ENCODE measurements at places on chromosomes 3 and 15.
A peak's percentile ranks its signal among the peaks of the same experiment; 100 is the strongest.

DNA sequence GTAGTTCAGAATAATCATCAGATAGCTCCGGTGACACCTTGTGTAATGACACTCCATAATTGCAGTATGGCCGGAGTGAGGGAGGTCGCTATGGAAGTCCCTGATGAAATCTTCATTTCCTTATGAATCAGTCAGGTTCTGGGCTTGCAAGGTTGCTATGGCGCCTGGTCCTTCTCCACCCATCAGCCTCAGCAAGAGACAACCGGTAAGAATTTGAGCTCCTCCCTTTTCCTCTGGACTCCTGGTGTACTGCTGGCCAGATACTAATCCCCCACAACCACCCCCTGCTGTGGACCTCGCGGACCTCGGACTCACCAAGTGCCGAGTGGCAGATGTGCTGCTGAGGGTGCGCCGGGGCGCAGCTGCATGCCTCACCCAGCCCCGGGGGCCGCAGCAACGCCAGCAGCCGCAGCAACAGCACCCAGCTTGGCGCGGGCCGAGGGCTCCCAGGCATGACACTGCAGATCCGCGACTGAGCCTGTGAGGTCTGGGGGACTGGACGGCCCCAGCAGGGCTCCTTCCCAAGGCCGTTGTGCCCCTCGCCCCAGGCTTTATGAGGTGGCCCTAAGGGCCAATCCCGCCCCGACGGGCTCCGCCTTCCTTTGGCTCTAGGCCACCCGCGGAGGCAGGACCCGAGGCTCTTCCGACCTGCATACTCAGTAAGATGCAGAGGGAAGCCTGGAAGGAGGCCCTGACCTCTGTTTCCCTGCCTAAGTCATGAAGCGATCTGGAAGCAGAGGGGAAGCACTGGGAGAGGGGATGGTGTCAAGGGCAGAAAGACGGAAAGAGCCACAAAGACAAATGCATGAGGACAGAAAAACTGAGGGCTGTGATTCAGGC, at the start of gene TIMP4:
Gene TIMP4, minus strand, starts transcription at position 526 of the 840 bp plus-strand sequence. Its CDS starts 72 bp downstream, at position 454.
- DNase-seq: no peak

DNA sequence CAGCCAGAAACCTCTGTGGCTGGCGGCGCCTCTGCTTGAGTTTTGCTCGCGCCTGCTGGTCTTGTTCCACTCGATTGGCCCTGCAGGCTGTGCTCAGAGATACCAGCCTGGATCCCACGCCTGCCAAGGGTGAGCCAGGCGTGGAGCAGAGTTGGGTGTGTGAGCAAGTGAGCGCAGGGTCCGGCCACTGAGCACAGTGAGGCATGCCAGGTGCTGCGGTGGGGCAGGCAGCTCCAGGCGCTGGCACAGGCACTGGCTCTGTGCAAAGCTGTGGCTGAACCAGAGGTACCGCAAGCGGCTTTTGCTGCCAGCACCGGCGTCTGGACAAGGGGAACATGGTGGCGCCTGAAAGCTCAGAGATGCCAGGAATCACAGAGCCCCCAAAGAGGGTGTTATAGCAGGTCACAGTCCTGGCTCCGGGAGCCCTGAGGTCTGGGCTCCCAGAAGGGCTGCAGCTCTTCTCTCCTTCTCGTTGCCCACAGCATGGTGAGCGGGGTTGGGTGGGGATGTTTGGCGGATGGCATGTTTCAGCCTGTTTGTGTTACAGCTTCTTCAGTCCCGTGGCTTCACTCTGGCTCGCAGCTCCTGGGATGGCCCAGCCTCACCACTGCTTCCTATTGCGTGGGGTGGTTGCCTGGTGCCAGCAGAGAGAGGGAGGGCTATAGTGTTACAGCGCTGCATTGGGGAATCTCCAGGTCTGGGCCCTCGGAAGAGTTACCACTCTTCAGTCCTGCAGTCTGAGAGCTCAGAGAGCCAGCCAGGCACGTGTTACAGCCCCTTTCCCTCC, 73.9 kb downstream of the NR1D2 start:
- no peak for DNase-seq

DNA sequence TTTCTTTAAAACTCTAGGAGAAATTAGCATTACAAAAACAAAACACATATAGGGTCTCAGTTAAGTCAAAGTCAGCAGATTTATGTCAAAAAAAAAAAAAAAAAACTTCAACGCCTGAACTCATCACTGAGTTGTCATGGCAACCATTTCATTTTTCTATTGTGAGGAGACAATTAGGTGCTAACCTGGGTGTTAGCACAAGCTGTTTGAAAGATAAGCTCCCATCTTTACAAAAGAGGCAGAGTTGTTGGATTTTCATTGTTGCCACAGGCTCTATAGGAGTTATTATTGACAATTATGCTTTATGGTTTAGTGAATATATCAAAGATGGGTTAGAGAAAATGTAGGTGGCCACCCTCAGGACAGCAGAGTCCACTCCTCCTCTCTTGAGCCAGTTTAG, 806.9 kb downstream of the GRM7 start:
- no peak for DNase-seq

DNA sequence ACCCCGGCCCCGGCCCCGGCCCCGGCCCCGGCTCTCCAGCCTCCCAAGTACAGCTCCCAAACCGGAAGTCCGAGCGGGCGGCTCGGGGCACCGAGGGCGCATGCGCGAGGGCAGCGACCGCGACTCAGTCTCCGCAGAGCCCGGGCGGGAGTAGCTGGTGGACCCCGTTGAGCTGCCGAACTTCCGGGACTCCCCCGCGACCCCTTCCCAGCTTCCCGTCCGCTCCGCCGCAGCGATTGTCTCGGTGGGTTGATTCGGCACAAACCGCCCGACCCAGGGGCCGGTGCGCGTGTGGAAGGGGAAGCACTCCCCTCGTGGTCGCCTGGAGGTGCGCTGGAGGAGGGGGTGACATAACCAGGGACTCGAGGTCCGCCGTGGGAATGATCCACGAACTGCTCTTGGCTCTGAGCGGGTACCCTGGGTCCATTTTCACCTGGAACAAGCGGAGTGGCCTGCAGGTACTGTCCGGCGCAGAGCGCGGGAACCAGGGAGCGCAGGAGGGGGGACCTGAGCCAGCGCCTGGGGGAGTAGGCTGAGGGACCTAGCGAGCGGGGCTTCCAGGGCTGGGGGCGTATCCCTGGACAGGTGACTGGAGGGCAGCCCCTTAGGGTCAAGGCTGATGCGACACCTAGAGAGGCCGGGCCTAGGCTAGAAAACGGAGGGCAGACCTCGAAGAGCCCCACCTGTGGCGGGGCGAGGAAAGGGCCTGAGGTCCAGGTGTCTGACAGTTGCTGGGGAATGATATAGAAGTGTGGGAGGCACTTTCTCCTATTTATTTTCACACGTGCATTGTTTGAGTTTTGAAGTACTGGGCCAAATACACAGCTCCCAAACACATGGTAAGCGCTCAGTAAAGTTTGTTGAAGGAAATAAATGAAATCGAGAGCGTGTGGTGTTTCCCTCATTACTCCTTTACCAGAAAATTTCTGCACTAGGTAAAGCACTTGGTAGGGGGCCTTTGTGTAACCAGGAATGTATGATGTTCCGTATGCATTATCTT, at the start of the genes TUBGCP4 and ZSCAN29:
Gene TUBGCP4, plus strand, starts transcription at position 127 of the 1,000 bp plus-strand sequence. Its CDS starts 254 bp downstream, at position 381.
Gene ZSCAN29, minus strand, starts transcription at position 69 of the 1,000 bp plus-strand sequence. CDS start 1,130 bp downstream, outside the sequence.
- DNase-seq: peak; percentile 27

GRCh38 chr3:107988460-107989175, 102.2 kb downstream of the CD47 start:
- DNase-seq: no peak

DNA sequence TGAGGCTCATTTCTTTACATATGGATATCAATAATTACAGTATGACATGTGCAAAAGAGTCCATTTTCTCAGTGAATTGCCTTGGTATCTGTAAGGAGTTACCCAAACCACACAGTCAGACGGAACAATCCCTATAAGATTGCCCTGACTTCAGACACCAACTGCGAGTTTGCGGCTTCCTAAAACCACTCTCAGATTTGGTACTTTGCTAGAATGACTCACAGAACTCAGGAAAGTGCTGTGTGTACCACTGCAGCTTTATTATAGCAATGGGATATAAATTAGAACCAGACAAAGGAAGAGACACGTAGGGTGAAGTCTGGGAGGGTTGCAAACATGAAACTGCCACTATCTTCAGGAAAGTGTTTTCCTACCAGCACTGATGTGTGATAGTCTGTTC, 45.8 kb upstream of the ATP13A3 start:
- DNase-seq: no peak

DNA sequence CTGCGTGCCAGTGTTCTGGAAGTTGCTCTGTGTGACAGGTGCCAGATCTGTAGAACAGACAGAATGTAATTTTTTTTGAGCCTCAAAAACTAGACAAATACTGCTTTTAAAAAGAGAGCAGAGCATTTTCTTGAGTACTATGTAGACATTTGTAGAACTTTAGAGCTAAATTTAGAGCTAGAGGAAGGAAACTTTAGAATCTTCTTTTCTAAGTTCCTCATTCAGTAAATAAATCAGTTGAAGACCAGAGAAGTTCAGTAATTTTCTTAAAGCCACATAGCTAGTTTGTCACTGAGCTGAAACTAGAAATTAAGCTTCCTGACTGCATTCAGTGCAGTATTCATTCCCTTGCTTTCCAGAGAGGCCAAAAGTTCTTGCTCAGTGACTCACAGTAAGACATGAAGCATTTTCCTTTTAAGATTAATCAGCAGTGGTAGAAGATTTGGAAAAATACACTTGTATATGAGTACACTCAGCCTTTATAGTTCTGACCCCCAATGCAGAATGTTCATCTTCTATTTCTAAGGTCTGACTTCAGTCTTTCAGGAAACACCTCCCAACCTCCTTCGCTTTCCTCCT, 83.6 kb upstream of the TSEN2 start:
- DNase-seq: no peak

Data from caudate nucleus (tissue), 63 donors.